ENCODE measurements at places on chromosomes 3 and 15. TPM values are rescaled to one million over a fixed set of nuclear protein-coding genes. Genes with fewer than 3 reads are reported as not detected.

Gene KPNA1
- 58.5 TPM for total RNA-seq

Gene NPHP3
- 33.5 TPM for total RNA-seq

Gene EFHB
- total RNA-seq: 0.63 TPM

Gene TRIM59
- 14.1 TPM for total RNA-seq

Gene TM4SF1
- 8.1 TPM for total RNA-seq

Gene SLCO3A1
- total RNA-seq: 17.8 TPM

Gene GPR62
- total RNA-seq: 0.31 TPM

Gene TMEM266
- total RNA-seq: 3.8 TPM

Gene C3orf18
- total RNA-seq: 12.2 TPM

Gene CCDC50
- 126 TPM for total RNA-seq

Gene PLA2G4E
- not detected for total RNA-seq

Gene PTPN9
- total RNA-seq: 32.2 TPM

Gene CFAP100
- total RNA-seq: 5.9 TPM

Gene GOLGA6L4
- 9.4 TPM for total RNA-seq

Gene PDZRN3
- total RNA-seq: 96.4 TPM

Gene SLC22A14
- total RNA-seq: 1.3 TPM

Gene SAMD7
- total RNA-seq: not detected

Gene CCDC39
- total RNA-seq: 0.63 TPM

Gene ST3GAL6
- 25.7 TPM for total RNA-seq

Gene SNX22
- total RNA-seq: 9.7 TPM

Gene MAP1A
- total RNA-seq: 48.2 TPM

Gene PIK3CA
- total RNA-seq: 77.6 TPM

Gene CLDN16
- 0.63 TPM for total RNA-seq

Gene RARB
- 7.8 TPM for total RNA-seq

Gene FBXW12
- total RNA-seq: 2.8 TPM

Gene HGD
- 0.63 TPM for total RNA-seq

Gene ZMYND10
- total RNA-seq: 3.4 TPM

Gene TMEM207
- not detected for total RNA-seq

Gene SCAMP5
- total RNA-seq: 70.7 TPM

Gene VEPH1
- 15.7 TPM for total RNA-seq

Gene WDR76
- total RNA-seq: 17.2 TPM

Gene PAQR9
- 1.6 TPM for total RNA-seq

Gene CYP8B1
- not detected for total RNA-seq

Gene AADACL2
- total RNA-seq: not detected

Gene LYZL4
- not detected for total RNA-seq
